ENCODE measurements at places on chromosomes 16 and 17.

DNA sequence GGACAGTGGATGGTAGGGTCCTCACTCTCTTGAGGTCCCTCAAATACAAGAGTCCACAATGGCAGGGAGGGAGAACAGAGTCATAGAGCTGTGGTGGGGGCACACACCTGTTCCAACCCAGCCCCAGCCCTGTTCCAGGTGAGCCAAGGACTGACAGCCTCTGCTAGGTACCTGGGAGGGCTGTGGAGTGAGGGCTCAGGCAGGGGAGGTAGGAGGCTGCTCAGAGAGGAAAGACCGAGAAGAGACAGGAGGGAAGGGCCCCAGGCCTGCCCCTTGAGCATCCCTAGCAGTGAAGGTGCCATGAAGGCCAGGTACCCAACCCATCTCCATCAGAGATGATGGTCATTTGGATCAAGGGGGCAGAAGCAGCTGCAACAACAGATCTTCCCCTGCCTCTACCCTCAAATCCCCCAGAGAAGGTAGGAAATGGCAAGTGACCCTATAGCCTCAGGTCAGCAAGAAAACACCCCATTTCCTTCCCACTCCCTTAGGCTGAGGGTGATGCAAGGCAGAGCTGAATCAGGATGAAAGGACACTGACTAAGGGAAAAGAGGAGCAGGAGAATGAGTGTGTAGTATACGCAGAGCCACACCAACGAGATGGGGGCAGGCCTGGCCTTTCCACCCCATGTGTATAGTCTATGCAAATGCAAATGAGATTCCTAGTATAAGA, 28.6 kb downstream of the CD300LG start:
- DNase-seq, result no peak

GRCh38 chr17:41131979-41132378, 8.0 kb upstream of the KRTAP4-12 start:
- peak; percentile 73 for DNase-seq

- DNase-seq, result peak; percentile 81
These were observed 24.7 kb upstream of the KRT20 start for GRCh38 chr17:40909755-40910154.

DNA sequence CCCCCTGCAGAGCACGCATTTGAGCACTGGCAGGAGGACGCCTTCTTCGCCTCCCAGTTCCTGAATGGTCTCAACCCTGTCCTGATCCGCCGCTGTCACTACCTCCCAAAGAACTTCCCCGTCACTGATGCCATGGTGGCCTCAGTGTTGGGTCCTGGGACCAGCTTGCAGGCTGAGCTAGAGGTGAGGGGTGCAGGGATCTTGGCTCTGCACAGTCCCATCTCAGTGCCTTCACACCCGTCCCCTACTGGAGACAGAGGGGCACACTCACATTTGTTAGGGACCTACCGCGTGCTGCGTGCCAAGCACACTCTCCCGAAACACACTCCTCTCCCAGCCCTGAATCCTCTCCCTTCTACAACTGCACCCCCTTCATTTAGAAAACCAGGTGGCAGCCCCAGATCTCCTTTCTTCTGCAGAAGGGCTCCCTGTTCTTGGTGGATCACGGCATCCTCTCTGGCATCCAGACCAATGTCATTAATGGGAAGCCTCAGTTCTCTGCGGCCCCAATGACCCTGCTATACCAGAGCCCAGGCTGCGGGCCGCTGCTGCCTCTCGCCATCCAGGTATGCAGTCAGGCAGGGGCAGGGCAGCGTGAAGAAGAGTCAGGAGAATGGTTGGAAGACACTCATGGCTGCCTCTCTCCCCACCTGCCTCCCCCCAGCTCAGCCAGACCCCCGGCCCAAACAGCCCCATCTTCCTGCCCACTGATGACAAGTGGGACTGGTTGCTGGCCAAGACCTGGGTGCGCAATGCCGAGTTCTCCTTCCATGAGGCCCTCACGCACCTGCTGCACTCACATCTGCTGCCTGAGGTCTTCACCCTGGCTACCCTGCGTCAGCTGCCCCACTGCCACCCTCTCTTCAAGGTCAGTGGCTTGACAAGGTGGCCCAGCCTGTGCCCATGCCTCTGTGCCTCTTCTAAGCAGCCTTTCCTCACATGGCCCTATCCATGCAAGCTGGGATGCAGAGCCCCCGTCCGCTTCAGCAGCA, 6.3 kb downstream of the ALOX15B start:
- DNase-seq, result no peak

DNA sequence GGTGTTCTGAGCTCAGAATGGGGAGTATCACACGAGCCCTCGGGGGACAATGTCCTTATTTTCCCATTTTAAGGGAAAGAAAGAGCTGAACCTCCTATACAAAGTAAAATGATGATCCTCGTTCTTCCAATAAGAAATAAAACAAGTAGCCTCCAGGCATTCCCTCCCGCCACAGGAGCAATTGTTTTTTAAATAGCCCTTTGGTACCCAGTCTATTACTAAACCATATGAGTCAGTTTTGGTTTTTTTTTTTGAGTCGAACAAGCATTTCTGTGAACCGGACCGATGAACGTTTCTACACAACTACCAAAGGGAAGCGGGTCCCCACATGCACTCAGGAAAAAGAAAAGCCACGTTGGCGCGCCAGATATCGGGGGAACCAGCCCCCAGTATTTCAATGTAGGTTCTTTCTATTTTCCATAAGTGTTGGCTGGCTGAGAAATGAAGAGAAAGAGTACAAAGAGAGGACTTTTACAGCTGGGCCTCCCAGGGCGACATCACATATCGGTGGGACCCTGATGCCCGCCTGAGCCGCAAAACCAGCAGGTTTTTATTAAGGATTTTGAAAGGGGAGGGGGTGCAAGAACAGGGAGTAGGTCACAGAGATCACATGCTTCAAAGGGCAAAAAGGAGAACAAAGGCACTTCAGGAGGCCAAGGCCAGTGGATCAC, 3.8 kb upstream of the DCXR start:
- DNase-seq, result peak; percentile 37

DNA sequence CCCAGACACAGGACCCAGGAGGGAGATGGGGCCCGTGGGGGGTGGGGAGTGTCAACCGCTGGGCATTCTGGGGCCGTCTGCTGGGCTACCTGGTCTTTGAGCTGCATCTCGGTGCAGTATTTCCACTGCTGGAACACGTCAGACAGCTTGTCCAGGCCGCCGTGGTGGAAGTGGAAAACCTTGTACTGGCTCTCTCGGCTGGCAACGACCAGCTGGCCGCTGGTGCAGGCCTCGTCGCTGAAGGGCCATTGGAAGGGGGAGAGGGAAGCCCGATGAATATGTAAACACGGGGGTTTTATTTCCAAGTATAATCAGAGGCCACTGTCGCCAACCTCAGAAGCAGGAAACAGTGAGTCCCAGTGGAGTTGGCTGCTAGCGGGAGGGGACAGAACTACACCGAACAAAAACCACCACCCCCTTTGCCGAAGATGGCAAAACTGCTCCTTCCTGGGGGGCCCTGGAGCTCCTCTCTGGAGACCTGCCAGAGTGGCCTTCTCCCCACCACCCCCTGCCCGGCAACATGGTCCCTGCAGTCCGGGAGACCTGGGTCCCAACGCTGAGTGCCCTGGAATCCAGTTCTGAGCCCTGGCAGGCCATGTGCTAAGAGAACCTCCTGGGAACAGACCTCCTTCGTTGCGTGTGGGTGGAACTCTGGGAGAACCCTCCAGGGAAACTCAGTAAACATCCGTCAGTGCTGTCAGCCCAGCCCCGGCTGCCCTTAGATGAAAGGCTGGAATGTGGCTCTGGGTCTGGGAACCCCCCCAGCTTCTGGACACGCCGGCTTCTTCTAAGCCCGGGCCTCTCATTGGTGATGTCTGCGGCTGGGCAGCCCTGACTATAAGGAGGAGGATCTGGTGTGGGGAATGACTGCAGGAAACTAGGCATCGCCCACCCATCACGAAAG, 84.1 kb downstream of the TBC1D16 start:
- DNase-seq, result peak; percentile 32

GRCh38 chr16:80989801-80990200, 16.9 kb downstream of the CMC2 start:
- DNase-seq, result no peak

DNA sequence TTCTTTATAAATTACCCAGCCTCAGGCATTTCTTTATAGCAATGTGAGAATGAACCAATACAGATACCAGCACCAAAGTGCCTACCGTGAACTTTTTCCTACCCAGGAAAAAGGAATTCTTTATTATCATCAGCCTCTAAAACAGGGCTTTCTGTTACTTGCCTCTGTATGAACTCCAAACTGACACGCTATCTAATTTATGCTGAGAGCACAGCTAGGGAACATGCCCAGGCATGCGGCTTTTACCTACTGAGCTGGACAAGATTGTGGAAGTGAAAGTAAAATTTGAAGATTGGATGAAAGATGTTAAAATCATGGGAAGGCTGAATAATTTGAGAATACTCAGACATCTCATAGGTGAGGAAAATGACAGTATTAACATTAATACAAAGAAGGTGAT, 24.4 kb upstream of the ADCY9 start:
- DNase-seq, result peak; percentile 21

DNA sequence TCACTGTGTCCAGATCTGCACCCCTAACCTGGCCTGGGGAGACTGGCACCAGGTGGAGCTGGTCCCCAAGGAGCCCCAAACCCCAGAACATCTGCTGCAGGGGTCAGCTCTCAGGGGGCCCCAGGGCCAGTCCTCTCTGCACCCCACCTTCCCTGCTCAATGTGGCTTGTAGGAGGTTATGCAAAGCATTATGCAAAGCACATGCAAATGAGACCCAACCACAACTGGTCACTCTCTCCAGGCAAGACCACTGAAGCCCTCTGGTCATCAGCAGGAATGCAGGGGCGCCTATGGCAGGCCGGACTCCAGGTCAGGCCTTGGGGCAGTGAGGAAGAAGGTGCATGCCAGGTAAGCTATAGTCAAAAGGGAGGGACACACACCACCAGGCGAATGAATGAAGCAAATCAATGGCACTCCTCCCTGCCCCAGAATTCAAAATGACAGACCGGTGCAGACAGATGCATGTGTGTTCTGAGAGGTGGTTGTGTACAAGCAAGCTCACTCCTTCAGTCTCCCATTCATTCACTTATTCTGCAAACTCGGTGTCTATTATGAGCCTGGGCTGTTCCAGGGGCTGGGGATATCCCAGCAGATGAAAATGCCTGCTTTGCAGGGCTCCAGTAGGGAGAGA, 48.0 kb downstream of the TMEM235 start:
- DNase-seq, result no peak

GRCh38 chr17:57121308-57122042, 36.4 kb downstream of the AKAP1 start:
- peak; percentile 20 for DNase-seq

- no peak for DNase-seq
These were observed 112.6 kb upstream of the CACNG5 start for GRCh38 chr17:66722341-66722740.

- DNase-seq, result no peak
These were observed 21.3 kb downstream of the TPSD1 start for GRCh38 chr16:1277151-1277598.

- DNase-seq, result no peak
These were observed 301.6 kb upstream of the C16orf82 start for GRCh38 chr16:26765087-26765486.
